CD4-positive, alpha-beta memory T cell (primary cell): ENCODE measurements at places on chromosomes 12 and 14. TPM values are rescaled to one million over a fixed set of nuclear protein-coding genes. Genes with fewer than 3 reads are reported as not detected.

RDH16 gene
- 1.3 TPM for total RNA-seq

CMKLR1 gene
- total RNA-seq = 0.87 TPM

ABCD2 gene
- 20.1 TPM for total RNA-seq

DNA sequence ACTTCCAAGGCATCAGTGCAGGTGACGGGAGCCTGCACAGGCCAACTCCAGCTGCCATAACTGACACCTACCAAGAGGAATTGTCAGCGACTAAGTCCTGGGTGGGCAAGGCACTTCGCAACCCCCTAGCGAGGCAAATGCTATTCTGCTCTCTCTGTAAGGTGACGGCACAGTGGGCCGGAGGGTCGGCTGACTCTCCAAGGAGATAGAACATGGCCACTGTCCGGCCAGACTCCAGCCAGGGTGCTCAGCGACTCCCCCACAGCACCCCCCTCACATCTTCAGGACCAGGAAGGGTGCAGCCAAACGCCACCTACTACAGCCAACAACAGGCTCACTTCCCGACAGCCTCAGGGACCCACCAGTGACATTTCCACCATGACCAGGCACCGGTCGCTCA is 13.2 kb downstream of the RAB35 start:
- peaks cover 31% of the 10 kb centered on the region for H3K4me1 ChIP-seq
- no peaks in the 10 kb centered on the region for H3K27me3 ChIP-seq
- no peak overlapping the region for H3K4me3 ChIP-seq
- peaks cover 56% of the 10 kb centered on the region for H3K36me3 ChIP-seq

DNA sequence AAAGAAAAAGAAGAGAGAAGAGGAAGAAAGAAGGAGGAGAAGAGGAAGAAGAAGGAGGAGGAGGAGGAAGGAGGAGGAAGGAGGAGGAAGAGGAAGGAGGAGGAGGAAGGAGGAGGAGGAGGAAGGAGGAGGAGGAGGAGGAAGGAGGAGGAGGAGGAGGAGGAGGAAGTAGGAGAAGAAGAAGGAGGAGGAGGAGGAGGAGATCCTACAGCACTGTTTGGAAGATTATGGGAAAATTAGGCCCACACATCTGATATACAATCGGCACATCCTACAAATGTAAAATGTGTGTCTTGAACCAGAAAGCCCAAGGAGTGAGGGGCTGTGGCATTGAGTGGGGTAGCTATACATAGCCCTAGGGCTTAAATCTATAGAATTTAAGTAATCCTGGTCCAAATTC is 12.0 kb downstream of the BDKRB2 start:
- H3K27ac ChIP-seq = no peak overlapping the region
- H3K4me1 ChIP-seq = no peaks in the 10 kb centered on the region
- DNase-seq = no peak
- H3K4me3 ChIP-seq = no peak overlapping the region
- no peaks in the 10 kb centered on the region for H3K27me3 ChIP-seq

DNA sequence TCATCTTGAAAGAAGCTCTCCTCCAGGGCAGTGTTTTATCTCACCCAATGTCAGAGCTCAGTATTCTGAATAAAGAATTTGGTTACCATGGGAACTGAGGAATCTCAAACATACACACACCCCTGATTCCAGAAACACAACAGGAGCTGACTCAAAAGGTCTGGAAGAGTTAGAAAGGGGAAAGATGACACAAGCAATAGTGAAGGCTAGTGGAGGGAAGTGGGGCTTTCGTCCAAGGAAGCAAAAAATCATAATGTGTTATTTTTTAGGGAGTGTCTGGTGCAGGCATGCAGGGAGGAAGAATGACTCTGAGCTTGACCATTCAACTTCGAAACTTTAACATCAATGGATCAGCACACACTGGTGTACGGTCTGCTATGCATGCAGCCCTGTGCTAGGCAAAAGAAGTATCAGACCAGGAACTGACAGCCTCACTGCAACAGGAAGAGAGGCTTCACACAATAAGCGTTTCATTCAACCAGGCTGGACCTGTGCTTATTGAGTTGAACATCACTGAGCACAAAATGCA is 20.3 kb downstream of the HEBP1 start:
- no peak overlapping the region for H3K27ac ChIP-seq
- H3K4me3 ChIP-seq = no peak overlapping the region
- DNase-seq = no peak

GRCh38 chr14:24167469-24168114 is 4.3 kb upstream of the REC8 start:
- H3K36me3 ChIP-seq = peaks cover 50% of the 10 kb centered on the region
- no peak for DNase-seq
- H3K27ac ChIP-seq = no peak overlapping the region
- no peak overlapping the region for H3K4me3 ChIP-seq
- peaks cover 52% of the 10 kb centered on the region for H3K4me1 ChIP-seq
- no peaks in the 10 kb centered on the region for H3K27me3 ChIP-seq

DNA sequence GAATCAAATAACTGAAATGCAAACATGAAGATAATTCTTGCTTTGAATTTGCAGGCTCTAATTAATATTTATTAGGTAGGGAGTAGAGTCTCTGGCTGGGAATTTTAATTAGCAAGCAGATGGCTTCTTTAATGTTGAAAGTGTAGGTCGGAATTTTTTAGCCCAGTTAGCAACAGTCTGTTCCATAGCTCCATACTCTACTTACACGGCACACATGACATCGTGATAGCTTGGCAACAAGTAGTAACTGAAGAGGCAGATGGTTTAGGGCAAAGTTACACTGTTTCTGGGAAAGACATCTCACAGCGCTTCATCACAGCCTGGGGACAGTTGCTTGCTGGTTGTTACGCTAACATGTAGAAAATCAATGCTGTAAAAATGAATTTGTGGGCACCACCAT is 710.7 kb downstream of the GALC start:
- H3K4me3 ChIP-seq = no peak overlapping the region
- no peaks in the 10 kb centered on the region for H3K36me3 ChIP-seq
- H3K27ac ChIP-seq = no peak overlapping the region
- no peaks in the 10 kb centered on the region for H3K27me3 ChIP-seq
- no peak for DNase-seq
- H3K4me1 ChIP-seq = no peaks in the 10 kb centered on the region

GRCh38 chr12:116852303-116852702 is 28.9 kb downstream of the HRK start:
- H3K4me3 ChIP-seq = no peak overlapping the region
- no peak overlapping the region for H3K27ac ChIP-seq
- no peaks in the 10 kb centered on the region for H3K36me3 ChIP-seq
- no peaks in the 10 kb centered on the region for H3K4me1 ChIP-seq
- DNase-seq = no peak

- H3K4me3 ChIP-seq = no peak overlapping the region
- H3K27ac ChIP-seq = no peak overlapping the region
- H3K4me1 ChIP-seq = no peaks in the 10 kb centered on the region
- DNase-seq = no peak
These were observed 79.7 kb downstream of the SAMD4A start for GRCh38 chr14:54646626-54647025.

DNA sequence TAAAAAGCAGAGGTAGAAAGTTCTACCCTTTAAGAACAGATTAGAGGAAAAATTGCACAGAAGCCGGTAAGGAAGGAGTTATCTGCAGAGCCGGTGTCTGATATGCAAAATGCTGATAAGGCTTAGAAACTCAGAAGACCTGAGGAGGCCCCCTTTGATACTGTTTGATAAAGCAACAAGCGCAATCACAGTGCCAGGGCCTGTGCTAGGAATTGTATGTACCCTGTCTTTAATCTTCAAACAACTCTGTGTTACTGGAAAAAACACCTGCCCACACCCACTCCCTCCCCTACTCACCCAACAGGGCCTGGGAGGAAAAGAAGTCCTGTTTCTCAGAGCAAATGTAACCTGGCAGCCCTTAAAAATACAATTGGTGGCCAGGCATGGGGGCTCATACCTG is 112.7 kb upstream of the FUT8 start:
- no peak overlapping the region for H3K4me3 ChIP-seq
- no peaks in the 10 kb centered on the region for H3K27me3 ChIP-seq
- no peaks in the 10 kb centered on the region for H3K36me3 ChIP-seq

- no peaks in the 10 kb centered on the region for H3K4me1 ChIP-seq
- H3K27ac ChIP-seq = no peak overlapping the region
- H3K27me3 ChIP-seq = no peaks in the 10 kb centered on the region
- H3K4me3 ChIP-seq = no peak overlapping the region
- H3K36me3 ChIP-seq = no peaks in the 10 kb centered on the region
These were observed 92.1 kb upstream of the CEP83 start for GRCh38 chr12:94551810-94552209.

GRCh38 chr12:20696181-20696905 is 1.2 kb downstream of the SLCO1C1 start:
- no peaks in the 10 kb centered on the region for H3K36me3 ChIP-seq
- no peaks in the 10 kb centered on the region for H3K4me1 ChIP-seq
- H3K27me3 ChIP-seq = no peaks in the 10 kb centered on the region
- DNase-seq = no peak
- H3K4me3 ChIP-seq = no peak overlapping the region

DNA sequence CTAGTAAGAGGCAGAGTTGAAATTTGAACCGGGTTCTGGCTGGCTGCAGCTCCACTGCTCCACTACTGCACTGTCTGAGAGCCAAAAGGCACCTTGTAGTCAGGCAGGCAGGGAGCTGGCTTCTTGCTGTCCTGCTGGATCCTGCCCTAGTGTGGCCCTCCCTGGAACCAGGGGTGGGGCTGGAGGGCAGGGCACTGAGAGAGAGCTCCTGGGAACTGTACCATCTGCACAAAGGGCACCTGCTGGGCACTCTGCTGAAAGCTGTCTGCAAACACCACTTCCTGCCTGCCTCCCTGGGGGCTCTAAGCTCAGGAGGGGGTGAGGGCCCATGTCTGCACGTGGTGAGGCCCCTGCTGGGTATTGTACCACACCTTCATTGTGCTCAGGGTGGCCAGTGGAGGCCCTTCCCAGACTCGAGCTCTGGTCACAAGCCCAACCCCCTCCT is 19.0 kb upstream of the TCL1B start:
- no peaks in the 10 kb centered on the region for H3K4me1 ChIP-seq
- no peaks in the 10 kb centered on the region for H3K27me3 ChIP-seq
- H3K36me3 ChIP-seq = no peaks in the 10 kb centered on the region
- no peak overlapping the region for H3K4me3 ChIP-seq
